A549 treated with GW870086 at 1 μM for 4 hours (cell line): ENCODE measurements at places on chromosomes 7 and 10. TPM values are rescaled to one million over a fixed set of nuclear protein-coding genes. Genes with fewer than 3 reads are reported as not detected.

The LRRC4 gene
- total RNA-seq: not detected in 5 replicates

The UCMA gene
- not detected in 5 replicates for total RNA-seq

The NAPEPLD gene
- 3.3 to 4.1 TPM (median 4.0 TPM) in 5 replicates for total RNA-seq

The SORBS1 gene
- total RNA-seq: 0.42 to 0.93 TPM (median 0.50 TPM) in 5 replicates

The LIPN gene
- not detected in 5 replicates for total RNA-seq

The SCIN gene
- total RNA-seq: 0.31 to 0.82 TPM (median 0.41 TPM) in 5 replicates

The MRLN gene
- total RNA-seq: not detected in 5 replicates

The TLX1 gene
- total RNA-seq: not detected in 5 replicates

The RGR gene
- total RNA-seq: not detected in 5 replicates

The AZGP1 gene
- not detected in 5 replicates for total RNA-seq

The STEAP4 gene
- 0.02 TPM in 1 of 5 replicates, not detected in the others for total RNA-seq

The MINDY4 gene
- total RNA-seq: 2.0 to 2.9 TPM (median 2.3 TPM) in 5 replicates

The C10orf105 gene
- not detected in 5 replicates for total RNA-seq

The SSC4D gene
- 0.89 to 1.6 TPM (median 1.0 TPM) in 5 replicates for total RNA-seq

The HGF gene
- total RNA-seq: 0.03 to 0.07 TPM in 2 of 5 replicates, not detected in the others

The TMEM130 gene
- 0.27 to 0.57 TPM (median 0.31 TPM) in 5 replicates for total RNA-seq

The PRKG1 gene
- total RNA-seq: 0.02 TPM in 2 of 5 replicates, not detected in the others

The CALCR gene
- not detected in 5 replicates for total RNA-seq

The GNGT1 gene
- total RNA-seq: not detected in 5 replicates

The CELF2 gene
- total RNA-seq: 0.02 to 0.16 TPM (median 0.06 TPM) in 4 of 5 replicates, not detected in the other

The CYP2C9 gene
- total RNA-seq: not detected in 5 replicates

The AGR2 gene
- total RNA-seq: 104 to 168 TPM (median 145 TPM) in 5 replicates

The WNT16 gene
- total RNA-seq: 0.15 to 0.33 TPM (median 0.23 TPM) in 5 replicates

The CLCN1 gene
- 0.03 to 0.08 TPM (median 0.03 TPM) in 3 of 5 replicates, not detected in the others for total RNA-seq

The GPR15LG gene
- not detected in 5 replicates for total RNA-seq

The TRIM50 gene
- 0.08 TPM in 1 of 5 replicates, not detected in the others for total RNA-seq

The PARD3 gene
- 57.2 to 69.5 TPM (median 64.4 TPM) in 5 replicates for total RNA-seq

The HMX2 gene
- 0.14 to 0.25 TPM in 2 of 5 replicates, not detected in the others for total RNA-seq

The PNLIPRP1 gene
- total RNA-seq: not detected in 5 replicates

The FAM25G gene
- total RNA-seq: 1.3 to 2.7 TPM in 2 of 5 replicates, not detected in the others

The CCDC172 gene
- total RNA-seq: not detected in 5 replicates

The GRID2IP gene
- 0.03 TPM in 1 of 5 replicates, not detected in the others for total RNA-seq

The CCL26 gene
- total RNA-seq: 7.1 to 12.1 TPM (median 8.5 TPM) in 5 replicates

The MYPN gene
- total RNA-seq: 2.0 to 2.9 TPM (median 2.3 TPM) in 5 replicates

The FLNC gene
- 3.7 to 5.9 TPM (median 4.7 TPM) in 5 replicates for total RNA-seq

The LRIT1 gene
- total RNA-seq: not detected in 5 replicates

The NEUROD6 gene
- not detected in 5 replicates for total RNA-seq

The PLEKHA8 gene
- total RNA-seq: 4.9 to 6.1 TPM (median 5.4 TPM) in 5 replicates

The SLC18A2 gene
- total RNA-seq: 0.03 TPM in 1 of 5 replicates, not detected in the others

The PPP1R17 gene
- total RNA-seq: not detected in 5 replicates

The ABCB4 gene
- 0.03 TPM in 1 of 5 replicates, not detected in the others for total RNA-seq

The HPSE2 gene
- total RNA-seq: not detected in 5 replicates

The CAV1 gene
- 490 to 569 TPM (median 549 TPM) in 5 replicates for total RNA-seq

The TBRG4 gene
- 106 to 111 TPM (median 110 TPM) in 5 replicates for total RNA-seq

The SLC26A4 gene
- 0.05 to 0.32 TPM (median 0.18 TPM) in 4 of 5 replicates, not detected in the other for total RNA-seq

The SERPINE1 gene
- total RNA-seq: 1,451 to 1,792 TPM (median 1,550 TPM) in 5 replicates

The CPA2 gene
- total RNA-seq: 0.10 TPM in 1 of 5 replicates, not detected in the others

The YKT6 gene
- 114 to 129 TPM (median 120 TPM) in 5 replicates for total RNA-seq

The PTPN20 gene
- total RNA-seq: 3.7 to 4.7 TPM (median 4.1 TPM) in 5 replicates

The KCP gene
- total RNA-seq: 0.09 to 0.18 TPM (median 0.14 TPM) in 5 replicates

The TBX20 gene
- total RNA-seq: 1.2 to 2.7 TPM (median 2.3 TPM) in 5 replicates

The ZNF503 gene
- 8.7 to 12.1 TPM (median 11.6 TPM) in 5 replicates for total RNA-seq

The ZC3HAV1L gene
- 3.9 to 8.6 TPM (median 7.4 TPM) in 5 replicates for total RNA-seq

The PIP gene
- total RNA-seq: 0.27 to 0.30 TPM in 2 of 5 replicates, not detected in the others

The TRIM74 gene
- total RNA-seq: 0.15 to 0.30 TPM (median 0.24 TPM) in 4 of 5 replicates, not detected in the other

The LMOD2 gene
- not detected in 5 replicates for total RNA-seq

The KDM7A gene
- total RNA-seq: 2.1 to 3.1 TPM (median 2.5 TPM) in 5 replicates

The INTS1 gene
- 44.1 to 57.7 TPM (median 54.2 TPM) in 5 replicates for total RNA-seq
